NCI-H69 (cell line): ENCODE measurements at places on chromosomes 6 and 20.

DNA sequence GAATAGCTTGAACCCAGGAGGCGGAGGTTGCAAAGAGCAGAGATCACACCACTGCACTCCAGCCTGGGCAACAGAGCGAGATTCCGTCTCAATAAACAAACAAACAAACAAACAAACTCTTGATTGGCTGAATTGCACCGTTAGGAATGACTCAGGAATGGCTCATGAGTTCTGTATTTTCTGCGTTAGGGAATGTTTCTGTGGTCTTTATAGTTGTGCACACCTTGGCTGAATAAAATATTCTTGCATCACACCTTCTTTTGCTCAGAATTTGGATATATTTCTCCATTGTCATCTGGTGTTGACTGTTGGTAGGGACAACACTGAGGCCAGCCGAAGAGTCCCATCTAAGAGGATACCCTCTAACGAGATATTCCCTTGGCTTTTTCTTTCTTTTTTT, 19.6 kb upstream of the PI16 start:
- no peak for DNase-seq

GRCh38 chr6:147633191-147633590, 124.7 kb downstream of the SAMD5 start:
- no peak for DNase-seq

DNA sequence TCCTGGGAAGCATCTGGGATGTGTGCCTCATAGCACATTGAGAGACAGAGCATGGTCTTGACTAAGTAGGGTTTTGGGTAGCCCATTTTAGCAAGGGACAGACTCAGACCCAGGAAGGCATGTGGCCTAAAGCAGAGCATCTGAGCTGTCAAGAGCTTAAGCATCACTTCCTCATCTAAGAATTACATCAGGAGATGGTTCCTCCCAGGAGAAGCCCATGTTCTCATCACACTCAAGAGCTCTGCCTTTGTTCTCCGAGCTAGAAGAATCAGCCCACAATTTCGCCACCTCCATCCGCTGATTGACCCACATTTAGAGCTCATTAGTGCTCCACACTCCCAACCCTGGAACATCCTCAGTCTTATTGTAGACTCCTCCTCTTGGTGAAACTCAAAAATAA, 68.3 kb downstream of the NPEPL1 start:
- no peak for DNase-seq

- no peak for DNase-seq
These were observed 6.4 kb upstream of the PDYN start for GRCh38 chr20:2000285-2000684.
